Psoas muscle (tissue), 8 donors: ENCODE measurements at places on chromosomes 13 and 19. TPM values are rescaled to one million over a fixed set of nuclear protein-coding genes. Genes with fewer than 3 reads are reported as not detected.

The RASIP1 gene
- polyA plus RNA-seq: 7.7 TPM

DNA sequence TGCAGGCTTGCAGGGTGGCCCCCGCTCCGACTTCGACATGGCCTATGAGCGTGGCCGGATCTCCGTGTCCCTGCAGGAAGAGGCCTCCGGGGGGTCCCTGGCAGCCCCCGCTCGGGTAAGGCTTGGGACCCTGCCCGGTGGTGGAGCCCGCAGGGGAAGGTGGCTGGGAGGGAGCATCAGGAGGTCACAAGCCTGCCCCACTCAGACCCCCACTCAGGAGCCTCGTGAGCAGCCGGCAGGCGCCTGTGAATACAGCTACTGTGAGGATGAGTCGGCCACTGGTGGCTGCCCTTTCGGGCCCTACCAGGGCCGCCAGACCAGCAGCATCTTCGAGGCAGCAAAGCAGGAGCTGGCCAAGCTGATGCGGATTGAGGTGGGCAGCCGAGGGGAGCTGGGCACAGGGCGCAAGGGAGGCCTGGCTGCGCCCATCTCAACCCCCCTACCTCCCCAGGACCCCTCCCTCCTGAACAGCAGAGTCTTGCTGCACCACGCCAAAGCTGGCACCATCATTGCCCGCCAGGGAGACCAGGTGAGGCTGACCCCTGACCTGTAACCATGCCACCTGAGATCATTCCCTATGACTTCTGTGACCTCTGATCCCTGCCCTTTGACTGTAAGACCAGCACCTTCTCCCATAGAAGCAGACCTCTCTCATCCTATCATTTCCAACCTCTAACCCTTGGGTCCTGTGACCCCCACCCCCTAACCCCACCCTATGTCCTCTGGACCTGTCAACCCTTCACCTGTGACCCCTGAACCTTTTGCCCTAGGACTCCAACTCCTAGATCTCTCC lies 7.2 kb downstream of the PNPLA6 start:
- no peak overlapping the region for H3K27ac ChIP-seq

DNA sequence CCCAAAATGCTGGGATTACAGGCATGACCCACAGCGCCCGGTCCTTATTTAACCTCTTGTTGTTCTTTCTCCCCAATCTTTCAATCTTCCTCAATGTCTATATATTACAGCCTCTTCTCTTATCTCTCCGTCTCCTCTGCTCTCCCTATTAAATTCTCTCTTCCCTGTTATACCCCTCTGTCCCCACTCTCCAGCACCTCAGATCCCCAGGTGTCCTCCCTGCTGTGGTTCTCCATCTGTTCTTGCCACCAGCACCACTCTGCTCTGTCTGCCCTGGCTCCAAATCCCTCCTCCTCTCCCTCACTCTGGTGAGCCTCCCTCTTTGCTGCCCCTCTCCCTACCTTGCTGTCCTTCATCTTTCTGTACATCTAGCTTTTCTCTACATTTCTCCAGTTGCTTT lies 1.1 kb downstream of the ZNF600 start:
- H3K27me3 ChIP-seq: no peaks in the 10 kb centered on the region
- DNase-seq: no peak
- no peaks in the 10 kb centered on the region for H3K36me3 ChIP-seq
- no peaks in the 10 kb centered on the region for H3K4me1 ChIP-seq
- H3K4me3 ChIP-seq: no peak overlapping the region

DNA sequence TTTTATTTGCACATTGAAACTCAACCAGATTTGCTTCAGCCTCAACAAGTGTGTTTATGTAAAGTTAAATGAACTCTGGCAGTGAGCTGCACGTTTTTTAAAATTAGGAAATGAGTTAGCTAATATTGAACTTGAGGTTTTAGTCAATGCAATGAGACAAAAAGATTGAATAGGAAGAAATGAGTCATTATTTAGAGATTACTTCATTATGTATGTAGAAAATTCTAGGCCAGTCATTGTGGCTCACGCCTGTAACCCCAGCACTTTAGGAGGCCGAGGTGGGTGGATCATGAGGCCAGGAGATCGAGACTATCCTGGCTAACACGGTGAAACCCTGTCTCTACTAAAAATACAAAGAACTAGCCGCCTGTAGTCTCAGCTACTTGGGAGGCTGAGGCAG lies 22.8 kb upstream of the CD70 start:
- H3K4me1 ChIP-seq: no peaks in the 10 kb centered on the region
- no peak overlapping the region for H3K4me3 ChIP-seq
- no peak for DNase-seq
- H3K36me3 ChIP-seq: no peaks in the 10 kb centered on the region

GRCh38 chr19:660793-661426 lies 2.1 kb downstream of the RNF126 start:
- no peaks in the 10 kb centered on the region for H3K27me3 ChIP-seq
- no peak for DNase-seq
- H3K4me1 ChIP-seq: peaks cover 63% of the 10 kb centered on the region
- peak overlapping the region; percentile 100 for H3K4me3 ChIP-seq
